ENCODE measurements at places on chromosomes 6 and 20.

DNA sequence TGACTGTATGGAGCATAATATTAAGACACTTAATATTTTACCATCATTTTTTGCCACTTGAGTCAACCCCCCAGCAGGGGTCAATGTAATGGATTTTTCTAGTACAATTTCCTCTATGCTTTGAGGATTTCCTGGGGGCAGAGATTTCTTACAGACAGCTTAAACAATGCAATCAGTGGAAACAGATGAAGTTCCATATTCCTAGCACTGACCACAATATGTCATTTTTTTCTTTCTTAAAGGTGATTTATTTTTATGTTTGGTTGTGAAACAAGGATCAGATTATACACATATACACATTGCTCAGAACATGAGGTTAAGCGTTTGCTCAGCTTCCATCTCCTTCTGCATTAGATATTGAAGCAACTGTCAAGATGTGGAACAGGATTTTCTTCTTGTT lies 82.0 kb upstream of the ID4 start:
- H3K4me3 ChIP-seq, result no peak overlapping the region
- no peaks in the 10 kb centered on the region for H3K4me1 ChIP-seq
- no peaks in the 10 kb centered on the region for H3K36me3 ChIP-seq
- no peak overlapping the region for H3K27ac ChIP-seq
- no peaks in the 10 kb centered on the region for H3K27me3 ChIP-seq

- H3K27me3 ChIP-seq, result no peaks in the 10 kb centered on the region
- peaks cover 17% of the 10 kb centered on the region for H3K4me1 ChIP-seq
- H3K27ac ChIP-seq, result no peak overlapping the region
These were observed 774 bp upstream of the SFT2D1 start for GRCh38 chr6:166343150-166343487.

- peaks cover 23% of the 10 kb centered on the region for H3K4me1 ChIP-seq
- peak within 1 kb of the TSS; percentile 70 for H3K4me3 ChIP-seq
- DNase-seq, result peak; percentile 93
- no peaks in the 10 kb centered on the region for H3K27me3 ChIP-seq
- peak within 1 kb of the TSS; percentile 94 for H3K27ac ChIP-seq
- H3K36me3 ChIP-seq, result peaks cover 10% of the 10 kb centered on the region
These were observed at the start of the genes PSMA7 and SS18L1 for GRCh38 chr20:62143081-62143956. PSMA7 (minus strand) TSS chr20:62143394; CDS start chr20:62143303, 91 bp downstream. SS18L1 (plus strand) TSS chr20:62143769; CDS start chr20:62143821, 52 bp downstream.

DNA sequence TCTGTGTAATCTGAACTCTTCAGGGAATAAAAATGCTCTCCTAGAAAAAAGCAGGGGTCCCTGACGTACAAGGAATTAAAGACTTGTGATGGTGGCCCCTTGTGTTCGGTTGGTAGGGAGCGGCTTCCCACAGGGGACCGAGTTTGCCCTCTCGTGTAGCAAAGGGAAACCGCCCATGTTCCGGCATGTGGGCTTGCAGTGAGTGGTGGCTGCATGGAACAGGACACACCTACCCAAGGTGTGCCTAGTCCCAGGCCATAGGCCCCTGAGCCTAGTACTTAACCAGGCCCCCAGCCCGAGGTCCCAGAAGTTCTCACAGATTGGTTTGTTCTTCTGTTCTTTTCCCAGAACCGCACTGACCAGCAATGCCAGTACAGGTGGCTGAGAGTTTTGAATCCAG lies 15.5 kb downstream of the MYBL2 start:
- peaks cover 7% of the 10 kb centered on the region for H3K36me3 ChIP-seq
- H3K4me3 ChIP-seq, result no peak overlapping the region
- no peak overlapping the region for H3K27ac ChIP-seq
- H3K27me3 ChIP-seq, result no peaks in the 10 kb centered on the region
- no peak for DNase-seq

GRCh38 chr6:55756531-55757031 lies 118.8 kb downstream of the BMP5 start:
- DNase-seq, result no peak
- H3K4me1 ChIP-seq, result no peaks in the 10 kb centered on the region
- H3K27me3 ChIP-seq, result no peaks in the 10 kb centered on the region
- H3K27ac ChIP-seq, result no peak overlapping the region

DNA sequence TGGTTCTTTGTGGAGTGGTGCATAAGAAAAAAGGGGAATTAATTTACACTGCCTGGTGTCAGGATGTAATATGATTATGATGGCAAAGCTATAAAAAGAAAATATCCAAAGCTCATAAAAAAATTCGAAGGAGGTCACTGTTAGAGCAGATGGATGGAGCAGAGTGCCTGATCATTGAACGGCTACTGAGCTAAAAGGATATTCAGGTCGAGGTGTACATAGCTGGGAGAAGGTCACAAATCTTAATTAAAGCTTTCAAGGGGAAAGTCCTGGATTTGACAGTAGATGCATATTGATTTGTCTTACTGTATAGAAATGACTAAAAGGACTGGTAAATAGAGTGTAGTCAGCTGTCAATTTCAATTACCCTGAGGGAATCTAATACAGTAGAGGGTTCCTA lies 84.4 kb downstream of the PKIB start:
- no peaks in the 10 kb centered on the region for H3K4me1 ChIP-seq
- no peaks in the 10 kb centered on the region for H3K27me3 ChIP-seq
- no peaks in the 10 kb centered on the region for H3K36me3 ChIP-seq
- no peak overlapping the region for H3K27ac ChIP-seq

- no peaks in the 10 kb centered on the region for H3K4me1 ChIP-seq
- H3K4me3 ChIP-seq, result no peak overlapping the region
- H3K27ac ChIP-seq, result no peak overlapping the region
These were observed 36.4 kb upstream of the SLC17A4 start for GRCh38 chr6:25717866-25718740.

DNA sequence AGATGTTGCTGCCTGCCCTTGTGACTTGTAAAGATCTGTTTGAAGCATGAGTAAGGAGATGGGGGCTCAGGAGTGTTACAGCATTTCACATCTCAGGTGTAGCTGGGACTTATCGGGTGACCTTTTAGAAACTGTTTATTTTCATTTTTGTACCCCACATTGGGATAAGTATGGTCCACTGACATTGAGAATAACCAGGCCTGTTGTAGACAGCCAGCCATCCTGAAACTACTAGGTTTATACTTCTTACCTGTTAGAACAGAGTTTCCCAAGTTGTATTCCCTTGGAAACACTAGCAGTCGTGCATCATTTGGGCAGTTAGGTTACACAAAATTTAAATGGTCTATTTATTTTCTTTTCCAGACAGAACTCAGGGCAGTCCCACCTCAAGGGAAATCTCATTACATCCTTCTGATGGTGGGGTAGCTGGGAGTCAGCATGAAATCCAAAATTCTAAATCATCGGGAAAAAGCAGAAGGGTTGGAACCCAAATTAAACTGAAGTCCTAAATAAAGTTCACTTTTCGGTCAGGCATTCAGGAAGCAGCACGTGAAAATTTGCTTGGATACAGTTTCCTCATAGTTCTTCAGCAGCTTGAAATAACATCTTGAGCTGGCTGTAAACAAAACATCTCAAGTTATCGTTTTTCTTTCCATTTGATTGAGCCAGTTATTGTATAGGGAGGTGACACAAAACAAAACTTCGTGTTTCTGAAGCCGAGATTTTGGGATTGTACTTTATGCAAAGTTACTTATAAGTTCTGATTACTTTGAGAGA lies 30.5 kb downstream of the FOXO3 start:
- DNase-seq, result no peak
- no peaks in the 10 kb centered on the region for H3K36me3 ChIP-seq
- H3K4me3 ChIP-seq, result no peak overlapping the region
- no peaks in the 10 kb centered on the region for H3K27me3 ChIP-seq

GRCh38 chr6:3455147-3455568 lies 1.7 kb downstream of the SLC22A23 start:
- no peak overlapping the region for H3K27ac ChIP-seq
- H3K36me3 ChIP-seq, result no peaks in the 10 kb centered on the region
- peak overlapping the region; percentile 87 for H3K4me3 ChIP-seq
- no peaks in the 10 kb centered on the region for H3K27me3 ChIP-seq
- no peak for DNase-seq
- H3K4me1 ChIP-seq, result peaks cover 10% of the 10 kb centered on the region

DNA sequence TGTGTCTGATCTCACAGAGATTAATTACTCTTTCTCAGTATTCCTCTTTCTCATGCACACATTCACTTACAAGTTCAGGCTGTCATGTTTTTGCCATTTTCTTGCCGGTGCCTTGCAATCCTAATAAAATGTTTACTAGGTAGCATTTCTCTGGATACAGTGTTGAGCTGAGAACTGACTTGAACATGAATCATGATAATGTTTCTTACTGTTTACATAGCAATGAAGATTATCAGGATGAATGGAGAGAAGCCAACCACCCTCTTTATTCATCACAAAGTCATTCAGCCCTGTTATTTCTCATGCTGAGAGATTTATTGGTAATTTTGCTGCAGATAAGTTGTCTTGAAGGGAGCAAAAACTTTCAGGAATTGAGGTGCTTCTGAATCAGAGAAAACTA lies 185.5 kb upstream of the ECI2 start:
- H3K27ac ChIP-seq, result no peak overlapping the region
- H3K36me3 ChIP-seq, result no peaks in the 10 kb centered on the region
- H3K4me3 ChIP-seq, result no peak overlapping the region
- DNase-seq, result no peak

DNA sequence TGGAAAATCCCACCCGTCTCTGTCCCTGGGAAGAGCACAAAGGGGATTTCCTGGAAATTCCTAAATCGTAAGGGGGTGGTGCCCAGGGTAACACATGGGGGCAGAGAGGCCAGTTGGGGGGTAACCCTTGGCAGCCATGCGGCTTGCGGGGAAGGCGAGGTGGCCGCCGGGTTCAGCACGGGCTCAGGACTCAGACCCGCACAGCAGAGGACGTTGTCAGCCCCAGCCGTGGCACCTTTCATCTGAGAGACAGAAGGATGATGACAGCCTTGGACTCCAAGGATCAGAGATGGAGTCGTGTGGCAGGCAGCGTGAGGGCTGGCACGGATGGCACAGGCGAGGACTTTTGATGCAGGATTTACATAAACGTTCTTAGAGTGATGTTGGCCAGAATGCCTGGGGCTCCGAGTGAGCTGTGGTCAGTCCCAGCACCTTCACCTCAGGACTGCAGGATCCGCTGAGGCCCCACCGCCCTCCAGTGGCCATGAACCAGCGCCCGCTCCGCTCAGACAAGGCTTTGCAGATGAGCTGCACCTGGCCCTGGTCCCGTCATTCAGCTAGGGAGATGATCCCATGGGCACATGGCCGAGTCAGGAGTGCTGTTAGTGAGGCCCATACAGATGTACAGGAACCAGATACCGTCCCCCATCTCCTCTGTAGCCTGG lies 190.3 kb downstream of the TAF4 start:
- H3K27ac ChIP-seq, result no peak overlapping the region
- H3K4me3 ChIP-seq, result no peak overlapping the region
- H3K27me3 ChIP-seq, result peaks cover 7% of the 10 kb centered on the region
- DNase-seq, result peak; percentile 65
- no peaks in the 10 kb centered on the region for H3K36me3 ChIP-seq
- H3K4me1 ChIP-seq, result no peaks in the 10 kb centered on the region

DNA sequence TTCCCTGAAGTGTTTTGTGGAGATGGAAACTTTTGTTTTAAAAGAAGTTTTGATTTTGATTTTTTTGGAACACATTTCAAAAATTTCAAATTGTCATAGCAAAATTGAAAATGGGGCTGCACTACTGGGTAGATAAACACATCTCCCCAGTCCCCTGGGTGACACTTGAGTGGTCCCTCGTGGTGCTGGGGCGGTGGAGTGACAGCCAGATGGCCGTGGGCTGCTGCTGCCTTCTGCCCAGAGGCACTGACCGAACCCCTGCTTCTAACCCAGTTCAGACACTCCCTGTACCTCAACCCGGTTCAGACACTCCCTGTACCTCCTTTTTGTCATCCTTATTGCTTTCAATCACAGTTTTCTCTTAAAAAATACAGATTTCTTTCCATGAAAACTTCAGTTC lies 69.9 kb upstream of the SYNJ2 start:
- no peak overlapping the region for H3K4me3 ChIP-seq
- no peaks in the 10 kb centered on the region for H3K27me3 ChIP-seq
- H3K27ac ChIP-seq, result no peak overlapping the region
- no peaks in the 10 kb centered on the region for H3K4me1 ChIP-seq
- no peak for DNase-seq

DNA sequence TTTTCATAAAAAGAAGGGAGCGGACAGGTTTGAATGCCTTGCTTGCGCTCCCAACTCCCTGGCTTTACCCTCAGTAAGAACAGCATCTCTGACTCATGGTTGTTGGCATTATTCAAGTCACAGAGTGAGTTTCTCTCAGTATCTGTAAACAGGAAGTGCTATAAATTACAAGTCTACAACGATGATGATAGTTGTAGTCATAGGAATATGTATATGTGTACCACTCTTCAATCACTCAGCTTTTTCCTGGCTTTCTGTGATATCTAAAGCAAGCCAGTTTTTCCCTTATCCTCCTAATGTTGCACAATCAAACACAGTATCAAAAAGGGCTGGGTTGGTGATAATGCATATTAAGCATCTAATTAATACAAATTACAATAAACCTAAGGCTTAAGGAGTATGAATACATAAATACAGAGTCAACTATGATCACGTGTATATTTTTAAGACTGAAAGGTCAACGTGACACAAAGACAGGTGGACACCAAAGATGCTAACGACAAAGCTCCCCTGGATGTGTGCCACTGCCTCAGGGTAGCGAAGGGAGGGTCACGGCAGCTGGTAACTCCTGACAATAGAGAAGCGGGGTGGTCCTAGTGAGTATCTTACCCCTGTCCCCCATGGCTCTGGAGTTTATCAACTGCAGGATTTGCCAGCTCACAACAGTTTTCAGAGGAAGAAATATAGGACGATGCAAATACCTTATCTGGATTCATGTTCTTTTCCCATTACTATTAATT lies 202.8 kb downstream of the BTBD9 start:
- no peak overlapping the region for H3K4me3 ChIP-seq
- DNase-seq, result no peak
- no peaks in the 10 kb centered on the region for H3K36me3 ChIP-seq
- no peak overlapping the region for H3K27ac ChIP-seq

DNA sequence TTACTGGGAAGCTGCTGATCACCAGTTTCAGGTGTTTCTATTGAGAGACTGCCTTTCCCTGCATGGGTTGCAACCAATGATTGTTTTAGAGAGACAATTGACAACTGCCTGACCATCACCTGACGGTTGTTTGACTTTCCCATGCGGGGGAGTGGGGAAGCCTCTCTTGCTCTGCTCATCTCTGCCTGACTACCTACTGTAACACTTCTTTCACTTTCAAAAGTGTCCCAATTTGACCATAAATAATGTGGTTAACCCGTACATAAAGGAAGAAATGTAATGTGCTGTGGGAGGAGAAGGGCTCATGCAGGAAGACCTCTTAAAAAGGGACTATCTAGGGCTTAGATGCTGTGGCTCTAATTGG lies 122.1 kb upstream of the PHACTR1 start:
- H3K4me1 ChIP-seq, result peaks cover 10% of the 10 kb centered on the region
- DNase-seq, result no peak
- H3K27me3 ChIP-seq, result no peaks in the 10 kb centered on the region

GRCh38 chr6:161459008-161459615 lies 185.3 kb upstream of the AGPAT4 start:
- no peak overlapping the region for H3K27ac ChIP-seq
- no peaks in the 10 kb centered on the region for H3K4me1 ChIP-seq
- DNase-seq, result no peak
- no peaks in the 10 kb centered on the region for H3K36me3 ChIP-seq
- H3K4me3 ChIP-seq, result no peak overlapping the region
